Hematopoietic multipotent progenitor cell (in vitro differentiated cells): ENCODE measurements at places on chromosomes 16 and 17.

DNA sequence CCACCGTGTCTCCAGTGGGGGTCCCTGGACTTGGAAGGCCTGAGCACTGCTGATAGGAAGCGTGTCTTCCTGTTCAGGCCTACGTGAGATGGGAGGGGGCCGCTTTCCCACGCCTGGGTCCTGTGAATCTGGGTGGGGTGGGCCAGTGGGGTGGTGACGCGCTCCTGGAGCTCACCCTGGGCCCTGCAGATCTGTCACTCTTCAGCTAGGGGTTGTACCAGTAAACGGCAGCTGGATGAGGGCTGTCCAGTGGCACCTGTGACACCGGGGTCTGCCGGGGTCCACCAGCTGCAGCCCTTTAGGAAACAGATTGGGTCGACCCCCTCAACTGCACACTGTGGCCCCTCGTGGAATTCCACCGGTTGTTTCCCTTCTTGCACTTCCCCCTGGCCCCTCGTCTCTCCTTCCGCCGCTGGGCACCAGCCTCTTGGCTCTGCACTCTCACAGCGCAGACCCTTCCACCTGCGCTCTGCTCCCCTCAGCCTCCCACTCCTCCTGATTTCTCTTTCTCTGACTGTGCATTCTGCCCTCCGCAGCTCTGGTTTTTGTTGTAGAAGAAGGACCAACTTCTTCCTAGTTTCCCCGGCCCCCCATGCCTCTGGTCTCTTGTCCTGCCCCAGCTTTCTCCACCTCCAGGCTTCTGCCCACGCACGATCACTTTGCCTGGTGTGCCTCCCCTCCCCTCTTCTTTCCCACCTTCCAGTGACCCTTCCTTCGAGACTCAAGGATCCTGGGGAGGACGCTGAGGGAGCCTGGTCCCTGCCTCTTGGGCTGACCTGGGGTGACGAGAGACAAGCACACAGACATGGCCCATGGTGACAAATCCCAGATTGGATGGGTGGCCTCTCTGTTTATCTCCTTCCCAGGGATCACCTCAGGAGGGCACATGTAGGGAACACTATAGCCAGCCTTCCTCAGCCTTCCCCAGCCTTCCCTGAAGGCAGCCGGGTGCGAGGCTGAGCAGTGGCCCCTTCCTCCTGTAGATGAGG, 4.8 kb downstream of the MRC2 start:
- no peak for DNase-seq

GRCh38 chr17:78497115-78497540, 80.1 kb downstream of the DNAH17 start:
- DNase-seq: peak; percentile 52

GRCh38 chr17:79572136-79572925, 38.5 kb downstream of the RBFOX3 start:
- no peak for DNase-seq

DNA sequence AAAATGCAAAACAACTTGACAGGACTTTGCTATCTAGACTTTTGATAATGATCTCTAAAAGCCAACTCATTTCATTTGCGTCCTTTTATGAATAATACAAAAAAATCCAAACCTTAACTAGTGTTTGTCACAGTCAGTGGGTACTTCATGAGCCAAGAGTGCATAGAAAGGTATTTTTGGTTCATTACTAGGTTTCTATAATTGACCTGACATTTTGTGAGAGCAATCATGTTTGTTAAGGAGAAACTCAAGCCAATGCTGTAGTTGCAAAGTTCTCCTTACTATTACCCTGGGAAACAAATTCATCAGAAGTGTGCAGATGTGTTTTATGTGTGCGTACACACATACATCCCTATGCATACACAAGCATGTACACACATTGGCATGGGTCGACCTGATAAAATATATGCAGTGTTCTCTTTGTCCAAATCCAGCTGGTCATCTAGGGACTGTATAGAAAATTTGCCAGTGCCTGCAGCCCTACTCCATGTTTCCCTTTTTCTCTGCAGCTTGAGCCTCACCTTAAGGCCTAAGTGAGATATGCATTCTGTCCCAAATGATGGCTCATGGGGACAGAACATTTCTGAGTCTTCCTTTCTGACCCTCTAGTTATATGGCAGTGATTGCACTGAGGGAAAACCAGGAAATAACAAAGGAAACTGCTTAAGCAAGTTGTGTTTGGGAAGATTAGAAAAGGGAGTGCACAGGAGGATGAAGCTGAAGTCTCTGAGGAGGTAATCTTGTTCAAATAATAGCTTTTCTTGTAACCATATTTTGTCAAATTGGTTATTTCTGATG, 128.1 kb downstream of the CDH13 start:
- no peak for DNase-seq

DNA sequence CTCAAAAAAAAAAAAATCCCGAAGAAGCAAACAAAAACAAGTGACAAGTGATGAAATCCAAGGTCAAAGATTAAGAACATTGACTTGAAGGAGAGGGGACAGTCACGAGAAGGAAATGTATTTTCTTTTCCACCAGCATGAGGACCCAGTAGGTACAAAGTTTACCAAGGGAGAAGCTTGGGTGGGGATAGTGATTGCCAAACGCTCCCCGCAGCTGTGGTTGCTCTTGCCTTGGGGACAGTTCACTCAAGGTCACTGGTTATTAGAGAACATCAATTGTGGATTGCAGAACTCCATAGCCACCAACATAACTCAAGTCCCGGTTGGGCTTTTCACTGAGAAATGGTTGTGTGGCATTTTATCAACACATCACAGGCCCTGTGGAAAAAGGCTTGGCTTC, 27.0 kb downstream of the RSL1D1 start:
- no peak for DNase-seq

DNA sequence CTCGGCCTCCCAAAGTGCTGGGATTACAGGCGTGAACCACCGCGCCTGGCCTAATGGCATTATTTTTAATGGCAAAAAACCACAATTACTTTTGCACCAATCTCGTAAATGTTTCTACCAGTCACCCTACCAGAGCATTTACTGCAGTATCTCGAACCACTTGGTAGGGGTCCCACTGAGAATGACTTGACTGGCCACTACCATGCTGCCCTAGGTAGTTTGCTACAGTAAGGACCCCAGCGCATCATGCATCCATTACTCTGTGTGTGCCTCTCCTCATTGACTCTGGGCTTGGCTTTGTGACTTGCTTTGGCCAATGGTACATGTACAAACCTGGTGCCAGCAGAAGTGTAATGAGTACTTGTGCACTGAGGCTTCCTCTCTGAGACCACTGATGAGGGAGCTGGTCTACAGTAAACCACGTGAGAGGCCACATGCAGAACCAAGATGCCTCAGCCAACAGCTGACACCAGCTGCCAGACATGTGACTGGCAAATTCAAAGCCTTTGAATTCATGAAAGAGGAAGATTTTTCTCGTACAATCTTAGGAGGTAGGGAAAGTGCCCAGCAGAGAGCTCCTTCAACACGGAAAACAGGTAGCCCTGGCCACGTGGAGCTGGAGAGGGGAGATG, 421.7 kb upstream of the C16orf82 start:
- DNase-seq: no peak

GRCh38 chr16:81371106-81371505, 56.3 kb downstream of the GAN start:
- DNase-seq: no peak

DNA sequence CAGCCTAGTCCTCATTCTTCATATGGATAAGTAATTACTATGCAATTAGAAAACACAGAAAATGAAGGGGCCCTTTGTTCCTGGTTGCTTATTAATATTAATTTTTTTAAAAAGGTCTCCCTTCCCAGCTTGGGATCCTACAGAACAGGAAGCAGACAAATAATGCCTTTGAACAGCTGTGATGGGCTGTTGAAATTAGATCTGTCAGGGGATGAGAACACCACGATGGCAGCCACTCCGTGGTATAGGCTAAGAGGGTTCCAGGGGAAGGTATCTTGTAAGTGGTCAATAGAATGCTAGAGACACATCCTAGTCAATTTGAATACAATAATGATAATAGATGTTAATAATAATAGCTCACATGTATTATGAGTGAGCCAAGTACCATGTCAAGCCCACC, 83.1 kb downstream of the CCDC182 start:
- DNase-seq: no peak

- peak; percentile 89 for DNase-seq
These were observed 28.8 kb downstream of the MSI2 start for GRCh38 chr17:57284984-57285646.

DNA sequence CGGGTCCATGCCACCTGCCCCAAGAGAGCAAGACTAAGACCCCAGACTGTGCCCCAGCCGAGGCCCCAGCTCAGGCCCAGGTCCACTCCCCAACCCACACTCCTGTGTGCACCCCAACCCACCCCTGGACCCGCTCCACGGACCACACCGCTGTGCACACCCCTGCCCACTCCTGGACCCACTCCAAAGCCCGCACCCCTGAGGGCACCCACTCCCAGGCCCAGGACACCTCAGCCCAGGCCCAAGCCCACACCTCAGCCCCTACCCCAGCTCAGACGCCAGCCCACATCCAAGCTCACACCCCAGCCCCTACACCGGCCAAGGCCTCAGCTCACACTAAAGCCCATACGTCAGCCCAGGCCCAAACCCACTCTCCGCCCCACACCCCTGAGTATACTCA, 1.1 kb downstream of the SPEM3 start:
- no peak for DNase-seq

GRCh38 chr17:59413014-59413766, 81.7 kb downstream of the YPEL2 start:
- DNase-seq: peak; percentile 42

DNA sequence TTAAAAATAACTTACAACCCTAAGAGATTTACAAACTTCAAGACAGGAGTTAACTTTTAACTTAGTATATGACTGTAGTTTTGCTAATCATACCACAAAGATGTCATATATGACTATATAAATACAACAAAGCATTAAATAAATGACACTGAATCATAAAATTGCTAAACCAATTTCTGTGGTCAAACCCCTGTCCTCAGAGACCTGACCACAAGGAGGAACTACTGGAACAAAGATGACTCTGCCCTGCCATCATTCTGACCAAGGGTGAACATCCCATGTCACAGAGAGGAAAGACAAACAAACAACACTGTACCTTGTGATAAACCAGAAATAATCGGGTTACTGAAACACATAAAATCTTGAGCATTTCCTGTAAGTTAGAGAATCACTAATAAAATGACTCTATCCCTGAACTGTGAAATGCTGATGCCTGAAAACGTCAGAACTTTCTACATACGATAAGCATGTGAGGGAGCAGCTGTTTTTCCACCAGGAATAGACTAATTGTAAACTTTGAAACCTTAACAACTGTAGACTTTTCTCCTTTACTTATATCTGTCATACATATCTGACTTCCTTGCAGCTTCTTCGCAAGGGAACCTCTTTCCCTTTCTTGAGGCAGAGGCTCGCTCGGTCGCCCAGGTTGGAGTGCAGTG, 47.9 kb downstream of the WDR59 start:
- DNase-seq: peak; percentile 14
